ENCODE measurements at places on chromosomes 4 and X.

GRCh38 chrX:10083809-10084208 is 73.0 kb upstream of the CLCN4 start:
- DNase-seq: no peak

GRCh38 chr4:39638354-39639239 is at the start of gene SMIM14:
Gene SMIM14, minus strand, starts transcription at chr4:39638865. Its CDS starts 33,720 bp downstream, at chr4:39605145.
- peak; percentile 75 for DNase-seq

DNA sequence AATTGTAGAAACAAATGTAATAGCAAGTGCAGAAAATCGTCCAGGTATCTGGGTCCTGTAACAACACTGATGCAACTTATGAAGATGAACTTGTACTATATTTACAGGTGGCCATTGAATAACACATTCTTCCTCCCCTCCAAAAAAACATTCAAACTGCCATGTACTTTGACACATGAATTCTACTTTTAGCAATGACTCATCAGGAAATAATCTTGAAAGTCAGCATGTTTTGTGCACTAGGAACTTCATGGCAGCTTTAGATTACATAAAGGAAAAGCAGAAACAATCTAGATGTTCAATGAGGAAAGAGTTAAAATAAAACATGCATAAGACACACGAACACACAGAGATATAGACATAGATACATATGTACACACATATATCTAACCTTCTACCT is 2.5 kb downstream of the PABPC1L2A start:
- DNase-seq: no peak

GRCh38 chr4:182513587-182514291 is 270.5 kb downstream of the TENM3 start:
- no peak for DNase-seq

GRCh38 chr4:152374606-152375285 is 161.1 kb downstream of the FBXW7 start:
- no peak for DNase-seq

GRCh38 chrX:23365541-23365940 is 30.9 kb downstream of the PTCHD1 start:
- no peak for DNase-seq
